Ammon's horn (tissue), 1 donor: ENCODE measurements at places on chromosomes 16 and 17.

DNA sequence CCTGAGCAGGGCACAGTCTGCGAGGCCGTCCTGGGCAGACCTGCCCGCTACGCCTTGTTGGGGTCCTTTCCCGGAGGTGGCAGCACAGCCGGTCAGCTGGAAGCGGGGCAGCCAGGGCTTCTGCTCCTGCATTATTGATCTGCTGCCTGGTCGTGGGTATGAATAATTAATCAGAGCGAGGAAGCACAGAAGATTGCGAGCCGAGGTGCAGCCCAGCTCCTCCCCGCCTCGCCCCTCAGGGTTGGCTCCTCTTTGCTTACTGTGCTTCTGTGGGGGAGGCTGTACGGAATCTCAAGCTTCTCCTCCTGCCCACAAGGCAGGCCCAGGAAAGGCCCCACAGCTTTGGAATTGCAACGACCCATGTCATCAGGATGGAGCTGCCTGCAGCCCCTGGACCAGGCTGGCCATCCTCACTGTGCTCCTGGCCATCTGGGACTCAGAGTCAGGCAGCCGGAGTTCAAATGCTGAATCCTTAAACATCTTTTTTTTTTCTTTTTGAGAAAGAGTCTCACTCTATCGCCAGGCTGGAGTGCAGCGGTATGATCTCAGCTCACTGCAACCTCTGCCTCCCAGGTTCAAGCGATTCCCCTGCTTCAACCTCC, 25.6 kb downstream of the TRARG1 start:
- no peak for DNase-seq

GRCh38 chr16:80294172-80294571, 246.6 kb upstream of the DYNLRB2 start:
- DNase-seq: no peak

GRCh38 chr17:74736513-74737298, at the start of gene RAB37:
Gene RAB37, plus strand, starts transcription at chr17:74737256. Its CDS starts 17 bp downstream, at chr17:74737273.
- no peak for DNase-seq

- no peak for DNase-seq
These were observed 8.1 kb downstream of the C1QL1 start for GRCh38 chr17:44959821-44960531.
